ENCODE measurements at places on chromosomes 5 and 9.

- DNase-seq, result no peak
Observed at GRCh38 chr9:15831384-15831783, 278.5 kb downstream of the CCDC171 start.

DNA sequence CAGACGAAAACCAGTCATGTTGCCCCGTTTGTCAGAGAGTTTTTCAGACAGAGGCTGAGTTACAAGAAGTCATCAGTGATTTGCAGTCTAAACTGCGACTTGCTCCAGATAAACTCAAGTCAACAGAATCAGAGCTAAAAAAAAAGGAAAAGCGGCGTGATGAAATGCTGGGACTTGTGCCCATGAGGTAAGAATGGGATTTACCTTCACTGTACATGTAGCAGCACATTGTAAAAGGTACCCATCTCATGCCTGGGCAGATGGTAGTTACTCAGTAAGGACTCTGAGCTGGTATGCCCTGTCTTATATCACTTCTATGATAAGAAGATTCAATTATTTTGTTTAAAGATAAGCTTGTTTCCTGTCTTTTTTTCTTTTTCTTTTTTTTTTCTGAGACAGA lies 38.8 kb downstream of the RAD50 start:
- DNase-seq, result no peak

DNA sequence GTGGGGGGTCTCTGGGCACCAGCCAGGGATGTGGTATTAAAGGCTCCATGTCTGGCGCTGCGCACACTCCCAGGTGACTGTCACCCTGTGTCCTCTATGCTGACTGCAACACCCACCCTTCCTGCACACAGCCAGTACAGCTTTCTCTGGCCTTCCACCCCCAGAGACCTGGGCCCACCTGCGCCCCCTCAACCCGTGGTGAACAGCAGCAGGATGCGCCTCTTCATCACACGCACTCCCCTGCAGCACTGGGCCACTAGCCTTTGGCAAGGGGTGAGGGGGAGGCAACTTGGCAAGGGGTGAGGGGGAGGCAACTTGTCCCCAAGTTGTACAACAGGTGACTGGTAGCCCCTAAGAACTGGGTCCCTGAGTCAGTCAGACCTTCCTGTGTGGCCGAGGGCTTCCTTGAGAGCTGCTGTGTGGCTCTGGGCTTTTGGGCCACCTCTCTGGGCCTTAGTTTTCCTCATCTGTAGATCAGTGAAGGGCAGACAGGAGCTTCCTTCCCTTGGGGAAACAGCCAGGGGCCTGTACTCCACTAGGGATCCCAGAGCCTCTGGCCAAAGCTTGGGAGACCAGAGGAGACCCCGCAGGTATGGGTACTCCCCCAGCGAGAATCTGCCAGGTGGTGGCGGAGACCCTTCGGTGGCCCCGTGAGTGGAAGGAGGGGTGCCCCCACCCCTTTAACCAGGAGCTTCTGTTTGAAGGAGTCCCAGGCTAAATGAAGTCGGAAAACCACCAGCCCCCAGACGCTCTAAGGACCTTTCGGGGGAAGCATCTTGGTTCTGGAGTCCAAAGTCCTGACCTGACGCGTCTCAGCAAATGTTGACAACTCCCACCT lies 4.5 kb downstream of the CRAT start:
- DNase-seq, result no peak

- DNase-seq, result peak; percentile 58
Observed at GRCh38 chr9:33225319-33226147, 14.4 kb upstream of the SPINK4 start.

DNA sequence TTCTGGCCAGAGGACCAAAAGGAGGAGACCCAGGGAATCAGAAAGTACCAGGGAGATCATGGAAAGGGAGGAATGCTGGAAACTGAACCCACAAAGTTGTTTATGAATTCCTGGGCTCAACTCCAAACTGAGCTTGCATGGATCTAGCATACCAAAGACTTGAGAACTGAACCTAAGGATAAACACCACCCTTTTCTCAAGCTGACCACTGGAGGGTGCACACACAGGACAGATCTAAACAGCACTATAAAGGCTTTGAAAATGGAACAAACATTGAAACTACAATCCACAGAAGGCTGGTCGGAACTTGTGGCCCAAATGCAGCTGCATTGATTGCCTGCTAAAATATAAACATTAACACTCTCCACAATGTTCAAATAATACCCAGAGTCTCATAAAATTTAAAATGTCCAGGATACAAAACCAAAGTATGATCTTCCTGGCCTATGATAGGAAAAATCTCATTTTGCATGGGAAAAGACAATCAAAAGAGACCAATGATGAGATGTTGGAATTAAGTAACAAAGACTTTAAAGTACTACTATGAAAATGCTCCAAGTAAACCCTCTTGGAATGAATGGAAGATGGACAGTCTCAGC lies 15.6 kb upstream of the IRF1 start:
- DNase-seq, result no peak

DNA sequence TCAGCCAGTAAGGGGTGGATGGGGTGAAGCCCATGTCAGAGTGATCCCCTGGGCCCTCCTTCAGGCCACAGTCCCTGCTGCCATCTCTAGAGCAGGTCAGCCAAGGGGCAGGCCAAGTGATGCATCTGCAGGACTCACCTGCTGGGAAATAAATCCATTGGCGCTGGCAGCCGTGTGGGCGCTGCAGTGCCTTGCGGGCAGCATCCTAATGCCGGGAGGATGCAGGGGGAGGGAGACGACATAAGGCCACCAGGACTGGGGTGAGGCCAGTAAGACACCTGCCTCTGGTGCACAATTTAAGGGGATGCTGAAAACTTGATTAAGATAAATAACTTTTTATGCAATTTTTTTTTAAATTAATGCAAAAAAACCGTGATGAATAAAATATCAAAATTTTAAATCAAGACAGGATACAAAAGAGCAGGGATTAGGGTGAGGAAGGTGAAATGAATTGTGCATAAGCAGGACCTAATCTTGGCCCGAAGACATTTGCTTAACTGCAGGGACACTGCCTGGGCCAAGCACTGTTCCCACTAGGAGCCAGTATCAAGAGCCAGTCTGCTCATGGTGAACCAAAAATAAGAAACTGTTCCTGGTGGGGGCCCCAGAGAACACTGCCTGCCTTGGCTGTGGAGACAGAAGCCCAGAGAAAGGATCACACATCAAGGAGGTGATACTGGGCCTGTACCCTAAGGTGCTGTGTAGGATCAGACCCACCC lies 67.5 kb upstream of the CPLX2 start:
- no peak for DNase-seq

GRCh38 chr5:164359260-164360255 lies 854.1 kb downstream of the MAT2B start:
- DNase-seq, result no peak

DNA sequence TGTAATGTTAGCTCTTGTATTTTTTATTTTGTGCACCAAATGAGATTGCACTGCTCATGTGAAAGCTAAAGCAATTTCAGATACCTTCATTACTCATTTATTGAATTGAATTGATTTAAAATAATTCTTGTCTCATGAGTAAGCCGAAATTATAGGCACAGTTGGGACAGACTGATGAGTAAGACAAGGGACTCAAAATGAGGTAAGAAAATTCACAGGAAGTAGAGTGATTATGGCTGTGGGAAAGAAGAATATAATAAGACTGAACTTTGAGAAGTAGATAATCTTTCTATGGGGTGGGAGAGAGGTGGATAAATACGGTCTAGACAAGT lies 51.1 kb downstream of the NUDT12 start:
- no peak for DNase-seq

DNA sequence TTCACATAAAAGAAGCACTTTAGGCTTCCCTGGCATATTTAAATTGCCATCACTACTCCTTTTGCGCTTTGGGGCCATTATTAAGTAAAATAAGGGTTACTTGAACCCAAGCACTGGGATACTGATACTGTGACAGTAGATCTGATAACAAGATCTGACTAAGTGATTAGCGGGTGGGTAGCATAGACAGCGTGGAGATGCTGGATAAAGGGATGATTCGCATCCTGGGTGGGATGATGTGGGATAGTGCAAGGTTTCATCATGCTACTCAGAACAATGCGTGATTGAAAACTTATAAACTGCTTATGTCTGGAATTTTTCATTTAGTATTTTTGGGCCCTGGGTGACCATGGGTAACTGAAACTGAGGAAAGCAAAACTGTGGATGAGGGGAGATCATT lies 75.1 kb downstream of the PTTG1 start:
- DNase-seq, result no peak

- peak; percentile 51 for DNase-seq
Observed at GRCh38 chr9:125889476-125890419, 142.6 kb downstream of the PBX3 start.

DNA sequence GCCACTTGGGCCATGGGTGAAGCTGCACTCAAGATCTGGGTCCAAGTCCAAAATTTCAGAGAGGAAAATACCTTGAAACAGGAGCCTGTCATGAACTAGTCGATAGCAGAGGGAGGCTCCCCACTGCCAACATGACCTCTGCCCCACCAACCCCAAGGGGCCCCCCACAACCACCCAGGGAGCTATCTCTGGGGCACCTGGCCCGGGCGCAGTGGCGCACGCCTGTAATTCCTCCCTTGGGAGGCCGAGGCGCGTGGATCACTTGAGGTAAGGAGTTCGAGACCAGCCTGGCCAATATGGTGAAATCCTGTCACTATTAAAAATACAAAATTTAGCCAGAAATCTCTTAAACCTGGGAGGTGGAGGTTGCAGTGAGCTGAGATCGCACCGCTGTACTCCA lies 20.1 kb upstream of the HMCN2 start:
- DNase-seq, result no peak

- no peak for DNase-seq
Observed at GRCh38 chr5:87851603-87852002, 417.0 kb downstream of the TMEM161B start.

DNA sequence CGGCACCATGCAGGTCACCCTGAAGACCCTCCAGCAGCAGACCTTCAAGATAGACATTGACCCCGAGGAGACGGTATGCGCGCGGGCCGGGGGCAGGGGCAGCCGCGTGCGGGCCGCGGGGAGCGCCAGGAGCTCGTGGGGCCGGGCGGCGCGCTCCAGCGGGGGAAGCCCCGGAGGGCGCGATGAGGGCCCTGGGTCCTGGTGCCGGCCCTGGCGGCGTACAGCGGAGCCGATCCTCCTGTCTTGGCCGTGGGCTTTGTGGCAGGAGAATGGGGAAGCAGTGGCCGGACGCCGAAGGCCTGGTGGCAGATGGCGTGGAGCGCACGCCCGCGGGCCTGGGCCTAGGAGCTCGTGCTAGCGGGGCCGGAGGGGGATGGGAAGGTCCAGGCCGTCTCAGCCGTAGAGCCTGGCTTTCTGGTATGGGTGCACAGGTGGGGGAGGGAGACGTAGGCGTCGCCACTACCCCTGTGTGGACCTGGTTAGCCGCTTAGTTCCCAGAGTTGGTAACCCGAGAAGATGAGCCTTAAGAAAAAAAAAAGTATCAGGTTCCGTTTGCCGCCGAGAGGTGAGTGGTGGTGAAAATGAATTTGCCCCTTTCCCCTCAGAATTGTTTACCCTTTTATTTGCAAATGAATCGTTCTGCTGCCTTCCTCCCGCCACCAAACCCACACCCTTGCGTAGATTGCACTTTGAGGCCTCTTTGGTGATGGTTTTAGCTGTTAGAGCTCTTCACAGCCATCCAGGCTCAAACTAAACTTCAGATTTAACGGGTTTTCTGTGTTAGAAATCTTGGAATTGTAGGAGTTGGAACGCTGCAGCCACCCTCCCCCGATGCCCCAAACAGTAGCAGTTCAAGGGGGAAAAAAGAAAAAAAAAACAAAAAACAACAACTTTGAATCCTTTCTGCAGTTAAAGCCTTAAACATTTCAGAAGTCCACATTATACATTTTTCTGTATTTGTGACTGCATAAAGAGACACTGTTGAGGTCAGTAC lies 841 bp downstream of the RAD23B start:
- DNase-seq, result peak; percentile 68

GRCh38 chr9:94142353-94142752 lies 58.1 kb downstream of the PTPDC1 start:
- no peak for DNase-seq

GRCh38 chr5:160152901-160153300 lies 33.7 kb upstream of the PWWP2A start:
- DNase-seq, result no peak

DNA sequence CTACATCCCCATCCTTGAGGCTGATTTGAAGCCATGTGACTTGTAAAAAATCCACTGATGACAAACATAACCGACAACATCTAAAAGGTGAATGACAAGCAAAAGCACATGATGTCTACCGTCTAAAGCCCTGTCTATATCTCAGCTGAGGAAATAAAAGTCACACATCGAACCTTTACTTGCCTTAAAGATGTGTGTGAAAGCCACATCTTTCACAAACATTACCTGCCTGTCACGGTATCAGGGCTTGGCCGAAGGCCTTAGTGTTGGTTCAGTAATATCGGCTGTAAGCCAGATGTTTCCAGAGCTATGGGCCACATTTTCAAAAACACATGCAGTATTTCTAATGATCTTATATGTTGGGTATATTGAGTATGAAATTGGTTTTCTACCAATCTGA lies 125.8 kb downstream of the EFNA5 start:
- DNase-seq, result no peak

DNA sequence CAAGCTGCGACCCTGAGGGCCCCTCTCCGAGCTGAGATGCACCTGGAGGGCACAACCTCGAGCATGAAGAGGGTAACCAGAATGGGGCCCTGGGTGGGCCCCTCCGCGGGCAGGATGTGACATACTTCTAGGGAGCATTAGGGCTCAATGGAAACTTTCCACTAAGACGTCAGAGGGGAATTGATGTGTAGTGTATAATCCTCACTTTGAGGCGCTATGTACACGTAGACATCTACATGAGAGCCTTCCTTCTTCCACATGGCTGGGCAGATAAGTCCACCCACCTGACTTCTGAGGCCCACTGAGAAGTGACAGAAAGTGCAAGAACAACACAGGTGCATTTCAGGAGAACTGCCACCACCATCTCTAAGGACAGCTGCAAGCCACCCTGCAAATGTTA lies 61.0 kb downstream of the DAP start:
- DNase-seq, result no peak

DNA sequence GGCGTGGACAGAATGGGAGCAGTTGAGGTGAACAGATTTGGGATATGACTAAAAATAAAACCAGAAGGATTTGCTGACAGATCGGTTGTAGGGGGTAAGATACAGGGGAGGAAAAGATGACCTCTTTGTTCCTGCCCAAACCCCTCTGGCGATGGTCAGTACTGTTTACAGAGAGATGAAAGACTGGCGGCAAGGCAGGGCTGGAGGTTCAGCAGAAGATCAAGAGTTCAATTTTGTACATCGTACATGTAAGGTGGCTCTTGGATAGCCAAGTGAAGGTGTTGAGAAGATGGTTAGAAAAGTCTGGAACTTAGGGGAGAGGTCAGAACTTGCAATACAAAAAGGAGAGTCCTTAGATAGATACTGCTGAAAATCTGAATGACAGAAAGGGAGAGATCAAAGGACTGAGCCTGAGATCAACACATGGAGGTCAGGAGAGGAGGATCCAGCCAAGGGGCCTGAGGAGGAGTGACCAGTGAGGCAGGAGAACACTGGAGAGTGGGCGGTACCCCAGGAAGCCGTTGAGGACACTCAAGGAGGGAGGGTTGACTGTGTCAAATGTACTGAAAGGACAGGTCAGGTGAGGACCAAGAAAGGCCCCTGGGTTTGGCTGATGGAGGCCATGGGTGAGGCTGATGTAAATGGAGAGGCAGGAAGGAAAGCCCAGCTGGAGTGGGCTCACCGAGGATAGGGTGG lies 7.1 kb downstream of the IL4 start:
- no peak for DNase-seq
